Osteoblast (primary cell): ENCODE measurements at places on chromosomes 1 and 21. TPM values are rescaled to one million over a fixed set of nuclear protein-coding genes. Genes with fewer than 3 reads are reported as not detected.

Gene PLEKHG5
- 11.2 and 13.3 TPM in 2 replicates for total RNA-seq

Gene UBL4B
- total RNA-seq: 1.1 and 1.8 TPM in 2 replicates

Gene GALE
- 11.8 and 13.4 TPM in 2 replicates for total RNA-seq

DNA sequence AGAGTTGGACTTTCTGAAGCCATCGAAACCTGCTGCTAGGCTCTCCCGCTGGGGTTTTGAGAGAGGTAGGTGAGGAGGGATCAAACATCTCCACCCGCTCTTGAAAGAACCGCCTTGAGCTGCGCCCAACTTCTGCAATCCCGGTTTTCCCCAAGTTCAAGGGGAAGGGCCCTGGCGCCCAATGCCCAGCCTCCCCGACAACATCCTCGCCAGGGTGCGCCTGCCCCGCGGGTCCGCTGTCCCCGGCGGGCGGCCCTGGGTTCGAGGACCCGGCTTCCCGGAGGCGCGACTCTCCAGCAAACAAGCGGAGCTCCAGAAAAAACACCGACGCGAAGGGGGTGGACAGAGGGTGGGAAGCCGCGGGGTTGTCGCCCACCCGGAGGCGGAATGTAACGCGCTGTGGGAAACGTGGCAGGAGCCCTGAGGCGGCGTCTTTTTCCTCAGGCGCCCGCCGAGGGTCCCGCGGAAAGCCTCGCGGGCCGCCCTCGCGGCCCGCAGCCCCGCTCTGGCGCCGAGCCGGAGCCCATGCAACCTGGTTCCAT, 607 bp downstream of the BTG3 start:
- peak overlapping the region; percentile 97 for H3K27ac ChIP-seq
- peaks cover 24% of the 10 kb centered on the region for H3K4me1 ChIP-seq
- peaks cover 10% of the 10 kb centered on the region for H3K36me3 ChIP-seq
- peak overlapping the region; percentile 81 for H3K4me3 ChIP-seq

DNA sequence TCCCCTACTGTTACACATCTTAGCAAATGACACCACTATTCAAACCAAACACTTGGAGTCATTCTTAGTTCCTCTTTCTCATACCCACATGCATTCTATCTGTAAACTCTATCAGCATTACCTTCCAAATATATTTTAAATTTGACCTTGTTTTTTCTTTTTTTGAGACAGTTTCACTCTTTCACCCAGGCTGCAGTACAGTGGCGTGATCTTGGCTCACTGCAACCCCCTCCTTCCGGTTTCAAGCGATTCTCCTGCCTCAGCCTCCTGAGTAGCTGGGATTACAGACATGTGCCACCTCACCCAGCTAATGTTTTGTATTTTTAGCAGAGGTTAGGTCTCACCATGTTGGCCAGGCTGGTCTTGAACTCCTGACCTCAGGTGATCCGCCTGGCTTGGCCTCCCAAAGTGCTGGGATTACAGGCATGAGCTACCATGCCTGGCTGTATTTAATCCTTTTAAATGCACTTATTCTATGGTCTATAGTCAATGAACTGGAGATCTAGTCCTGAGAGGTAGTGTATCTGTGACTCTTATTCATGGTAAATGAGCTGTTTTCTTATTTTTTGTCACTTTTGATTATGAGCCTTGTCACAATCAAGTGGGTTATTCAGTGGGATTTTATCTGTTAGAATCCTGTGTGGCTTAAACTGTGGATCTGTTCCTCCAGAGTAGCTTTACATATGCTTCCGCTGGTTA, 73.1 kb downstream of the GATAD2B start:
- H3K36me3 ChIP-seq: peaks cover 5% of the 10 kb centered on the region
- no peak overlapping the region for H3K27ac ChIP-seq
- no peaks in the 10 kb centered on the region for H3K4me1 ChIP-seq
- H3K27me3 ChIP-seq: no peaks in the 10 kb centered on the region

DNA sequence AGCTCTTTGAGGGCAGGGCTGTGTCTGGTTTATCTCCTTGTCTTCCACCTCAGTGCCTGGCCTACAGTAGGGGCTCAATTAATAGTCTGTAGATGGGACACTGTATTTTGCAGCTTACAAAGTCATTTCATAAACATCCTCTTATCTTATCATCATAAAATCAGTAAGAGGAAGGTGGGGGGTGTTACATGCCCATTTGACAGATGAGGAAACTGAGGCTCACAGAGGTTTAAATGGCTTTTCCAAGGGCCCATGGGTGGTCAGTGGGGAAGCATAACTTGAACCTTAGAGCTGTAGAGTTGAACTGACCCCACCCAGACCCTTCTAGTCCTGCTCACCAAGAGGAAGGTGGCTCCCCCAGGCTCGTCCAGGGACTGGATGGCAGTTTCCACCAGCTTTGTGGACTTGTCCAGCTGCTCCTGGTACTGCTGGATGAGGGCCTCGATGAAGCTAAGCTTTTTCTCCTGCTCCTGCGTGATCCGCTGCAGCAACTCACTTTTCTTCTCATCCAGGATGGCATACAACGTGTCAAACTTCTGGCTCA, 9.3 kb downstream of the TRIM63 start:
- no peaks in the 10 kb centered on the region for H3K36me3 ChIP-seq
- no peaks in the 10 kb centered on the region for H3K4me1 ChIP-seq
- H3K4me3 ChIP-seq: no peak overlapping the region
- no peak overlapping the region for H3K27ac ChIP-seq

DNA sequence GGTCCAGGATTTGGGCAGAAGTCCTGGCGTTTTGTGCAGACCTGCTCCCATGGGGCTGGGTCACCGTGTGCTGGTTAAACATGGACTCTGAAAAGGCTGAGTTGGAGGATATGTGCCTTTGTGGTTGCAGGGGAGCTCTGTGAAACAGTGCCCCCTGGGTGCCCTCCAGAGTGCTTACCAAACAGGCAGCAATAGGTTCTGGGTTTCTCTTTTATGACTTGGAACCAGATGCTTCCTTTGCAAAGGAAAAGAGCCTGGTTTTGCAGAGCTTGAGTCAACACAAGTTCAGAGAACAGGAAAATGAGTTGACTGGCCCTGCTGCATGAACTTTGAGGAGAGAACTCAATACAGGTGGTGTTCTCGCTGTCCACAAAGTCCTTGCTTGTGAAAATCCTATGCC, 288.9 kb downstream of the TM2D1 start:
- H3K36me3 ChIP-seq: no peaks in the 10 kb centered on the region
- no peak overlapping the region for H3K27ac ChIP-seq
- no peaks in the 10 kb centered on the region for H3K27me3 ChIP-seq
- DNase-seq: no peak
- no peak overlapping the region for H3K4me3 ChIP-seq

DNA sequence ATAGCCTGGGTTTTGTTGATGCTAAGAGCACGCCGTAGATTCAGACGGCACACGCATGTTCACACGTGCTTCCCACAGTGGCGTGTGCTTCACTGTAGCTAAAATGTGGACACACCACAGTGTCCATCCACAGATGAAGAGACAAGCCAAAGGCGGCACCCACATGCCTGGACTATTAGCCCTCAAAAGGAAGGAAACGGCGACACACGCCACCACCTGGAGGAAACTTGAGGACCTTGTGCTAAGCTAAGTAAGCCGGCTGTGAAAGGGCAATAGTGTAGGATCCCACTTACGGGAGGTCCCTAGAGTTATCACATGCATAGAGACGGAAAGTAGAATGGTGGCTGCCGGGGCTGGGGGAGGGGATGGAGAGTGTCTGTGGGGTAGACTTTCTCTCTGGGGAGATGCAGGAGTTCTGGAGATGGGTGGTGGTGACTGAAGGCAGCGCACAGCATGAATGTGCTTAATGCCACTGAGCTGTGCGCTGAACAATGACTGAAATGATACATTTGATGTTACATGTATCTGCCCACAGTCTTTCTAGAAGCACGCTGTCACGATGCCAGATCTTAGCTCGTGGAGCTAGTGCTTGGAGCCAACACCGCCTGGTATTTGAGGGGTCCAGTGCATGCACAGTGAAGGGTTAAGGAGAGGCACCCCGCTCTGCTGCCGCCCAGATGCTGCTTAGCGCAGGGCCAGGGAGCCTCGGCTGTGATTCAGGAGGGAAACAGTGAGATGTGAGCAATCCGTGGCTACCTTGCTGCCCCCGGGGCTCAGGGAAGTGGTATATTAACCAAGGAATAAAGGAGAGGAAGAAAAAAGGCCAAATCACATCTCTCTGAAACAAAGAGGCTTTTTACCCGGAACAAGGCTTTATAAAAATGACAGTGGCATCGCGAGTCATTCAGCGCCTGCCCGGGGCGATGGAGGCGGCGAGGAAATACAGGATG, 103.7 kb downstream of the PRDM16 start:
- peaks cover 22% of the 10 kb centered on the region for H3K4me1 ChIP-seq
- no peak overlapping the region for H3K4me3 ChIP-seq
- no peak for DNase-seq
- no peaks in the 10 kb centered on the region for H3K36me3 ChIP-seq
- no peak overlapping the region for H3K27ac ChIP-seq
- H3K27me3 ChIP-seq: no peaks in the 10 kb centered on the region

- H3K36me3 ChIP-seq: no peaks in the 10 kb centered on the region
- no peak overlapping the region for H3K4me3 ChIP-seq
- no peaks in the 10 kb centered on the region for H3K27me3 ChIP-seq
- DNase-seq: no peak
Observed at GRCh38 chr1:173112129-173112528, 61.4 kb upstream of the TNFSF18 start.

DNA sequence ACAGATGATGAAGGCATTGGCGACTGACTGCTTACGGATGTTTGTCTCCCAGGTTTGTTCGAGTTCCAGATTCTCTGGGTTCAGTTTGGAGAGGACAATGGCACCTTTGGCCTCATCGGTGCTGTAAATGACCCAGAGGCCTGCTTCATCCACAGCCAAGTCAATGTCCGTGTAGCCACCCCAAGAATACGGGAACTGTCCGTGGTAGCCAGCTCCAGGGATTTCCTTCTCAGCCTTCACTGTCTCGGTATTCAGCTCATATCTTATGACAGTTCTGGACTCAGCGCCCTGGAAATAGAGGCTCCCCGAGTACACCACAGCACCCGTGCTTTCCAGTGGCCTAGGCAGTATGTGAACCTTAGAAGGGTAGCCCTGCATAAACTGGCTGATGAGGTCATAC, 14.1 kb downstream of the MYOCOS start:
- H3K27ac ChIP-seq: no peak overlapping the region
- DNase-seq: no peak
- H3K27me3 ChIP-seq: no peaks in the 10 kb centered on the region
- no peaks in the 10 kb centered on the region for H3K4me1 ChIP-seq
- no peak overlapping the region for H3K4me3 ChIP-seq

DNA sequence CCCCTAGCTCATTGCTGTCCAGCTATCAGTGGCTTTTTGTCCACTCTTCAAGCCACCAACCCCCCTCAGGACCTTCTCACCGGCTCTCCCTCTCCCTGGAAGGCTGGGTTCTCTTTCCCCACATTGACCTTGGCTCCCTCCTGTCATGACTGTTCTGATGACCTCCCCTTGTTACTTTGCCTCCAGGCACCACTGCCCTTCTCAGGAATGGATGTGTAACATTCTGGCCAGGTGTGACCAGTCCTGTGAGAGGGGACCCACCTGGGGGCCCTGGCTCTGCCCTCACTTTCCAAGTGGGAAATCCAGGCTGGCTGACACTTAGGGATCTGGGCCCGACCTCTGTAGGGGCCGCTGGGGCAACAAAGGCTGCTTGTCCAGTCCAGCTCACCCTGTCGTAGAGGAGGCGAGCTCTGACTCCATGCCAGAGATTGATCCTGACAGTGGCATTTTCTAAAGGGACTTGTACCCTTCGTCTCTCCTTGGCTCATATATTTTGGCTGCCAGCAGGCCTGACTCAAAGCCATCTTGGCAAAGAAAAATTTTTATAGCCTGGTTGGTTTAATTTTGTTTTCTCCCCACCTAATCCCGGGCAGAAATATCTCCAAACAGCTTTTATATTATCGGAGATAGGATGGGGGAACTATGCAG, 37.9 kb upstream of the USP24 start:
- H3K27me3 ChIP-seq: no peaks in the 10 kb centered on the region
- no peak overlapping the region for H3K27ac ChIP-seq
- no peaks in the 10 kb centered on the region for H3K36me3 ChIP-seq

GRCh38 chr21:41763398-41763931, 3.4 kb downstream of the RIPK4 start:
- H3K4me1 ChIP-seq: peaks cover 30% of the 10 kb centered on the region
- no peak overlapping the region for H3K27ac ChIP-seq
- H3K36me3 ChIP-seq: no peaks in the 10 kb centered on the region
- peak; percentile 83 for DNase-seq
- no peak overlapping the region for H3K4me3 ChIP-seq

DNA sequence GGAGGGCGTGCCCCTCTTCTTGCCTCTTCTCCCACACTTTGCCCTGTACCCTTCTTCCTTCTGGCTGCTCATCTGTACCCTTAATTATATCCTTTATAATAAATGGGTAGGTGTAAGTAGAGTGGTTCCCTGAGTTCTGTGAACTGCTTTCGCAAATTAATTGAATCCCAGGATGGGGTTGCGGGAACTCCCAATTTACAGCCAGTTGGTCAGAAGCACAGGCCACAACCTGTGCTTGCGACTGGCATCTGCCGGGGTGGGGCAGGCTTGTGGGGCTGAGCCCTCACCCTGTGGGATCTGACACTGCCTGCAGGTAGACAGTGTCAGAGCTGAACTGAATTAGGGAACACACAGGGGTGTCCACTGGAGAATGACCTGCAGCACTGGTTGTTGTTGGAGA, 244.9 kb downstream of the KCNJ6 start:
- no peak overlapping the region for H3K27ac ChIP-seq
- H3K4me1 ChIP-seq: peaks cover 9% of the 10 kb centered on the region
- peak; percentile 51 for DNase-seq
- no peaks in the 10 kb centered on the region for H3K36me3 ChIP-seq

- no peak overlapping the region for H3K4me3 ChIP-seq
- H3K4me1 ChIP-seq: no peaks in the 10 kb centered on the region
- H3K36me3 ChIP-seq: no peaks in the 10 kb centered on the region
- H3K27me3 ChIP-seq: peaks cover 48% of the 10 kb centered on the region
- H3K27ac ChIP-seq: no peak overlapping the region
- DNase-seq: no peak
Observed at GRCh38 chr21:37751268-37751975, 164.8 kb downstream of the KCNJ6 start.

DNA sequence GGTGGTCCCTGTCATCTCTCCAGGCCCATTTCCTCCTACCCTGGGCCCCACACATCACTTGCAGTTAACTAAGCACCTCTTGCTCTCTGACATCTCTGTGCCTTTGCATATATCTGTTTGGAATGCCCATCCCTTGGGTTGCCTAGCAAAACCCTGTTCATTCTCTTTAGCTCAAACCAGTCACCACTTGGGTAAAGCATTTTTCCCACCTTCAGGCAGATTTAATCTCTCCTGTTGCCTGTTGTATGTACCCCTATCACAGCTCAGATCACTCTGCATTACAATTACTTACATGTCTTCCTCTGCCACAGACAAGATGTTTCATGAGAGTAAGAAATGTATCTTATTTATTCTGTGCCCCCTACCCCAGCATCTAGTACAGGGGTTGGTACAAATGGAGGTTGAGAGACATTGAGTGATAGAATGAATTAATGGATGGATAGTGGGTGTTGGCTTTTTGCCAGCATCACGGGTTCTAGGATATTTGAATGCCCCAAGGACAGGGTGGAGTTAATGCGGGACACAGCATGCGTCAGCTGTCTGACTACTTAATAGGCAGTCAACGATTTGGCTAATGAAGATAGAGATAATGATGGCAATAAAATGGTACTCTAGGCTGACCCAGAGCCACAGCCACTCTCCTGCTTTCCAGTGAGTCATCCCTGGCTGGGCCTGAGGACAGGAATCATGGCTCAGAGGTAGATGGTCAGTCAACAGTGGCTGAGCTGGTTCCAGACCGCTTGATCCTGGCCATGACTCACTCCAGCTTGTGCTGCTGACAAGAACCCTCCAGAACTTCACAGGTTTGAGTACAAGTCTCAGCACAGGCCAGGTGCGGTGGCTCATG, 6.5 kb downstream of the NR0B2 start:
- H3K27me3 ChIP-seq: peaks cover 6% of the 10 kb centered on the region
- H3K36me3 ChIP-seq: no peaks in the 10 kb centered on the region
- DNase-seq: peak; percentile 96
- H3K27ac ChIP-seq: no peak overlapping the region
- H3K4me1 ChIP-seq: peaks cover 8% of the 10 kb centered on the region
